ENCODE measurements at places on chromosomes 2 and 18.
A peak's percentile ranks its signal among the peaks of the same experiment; 100 is the strongest.

DNA sequence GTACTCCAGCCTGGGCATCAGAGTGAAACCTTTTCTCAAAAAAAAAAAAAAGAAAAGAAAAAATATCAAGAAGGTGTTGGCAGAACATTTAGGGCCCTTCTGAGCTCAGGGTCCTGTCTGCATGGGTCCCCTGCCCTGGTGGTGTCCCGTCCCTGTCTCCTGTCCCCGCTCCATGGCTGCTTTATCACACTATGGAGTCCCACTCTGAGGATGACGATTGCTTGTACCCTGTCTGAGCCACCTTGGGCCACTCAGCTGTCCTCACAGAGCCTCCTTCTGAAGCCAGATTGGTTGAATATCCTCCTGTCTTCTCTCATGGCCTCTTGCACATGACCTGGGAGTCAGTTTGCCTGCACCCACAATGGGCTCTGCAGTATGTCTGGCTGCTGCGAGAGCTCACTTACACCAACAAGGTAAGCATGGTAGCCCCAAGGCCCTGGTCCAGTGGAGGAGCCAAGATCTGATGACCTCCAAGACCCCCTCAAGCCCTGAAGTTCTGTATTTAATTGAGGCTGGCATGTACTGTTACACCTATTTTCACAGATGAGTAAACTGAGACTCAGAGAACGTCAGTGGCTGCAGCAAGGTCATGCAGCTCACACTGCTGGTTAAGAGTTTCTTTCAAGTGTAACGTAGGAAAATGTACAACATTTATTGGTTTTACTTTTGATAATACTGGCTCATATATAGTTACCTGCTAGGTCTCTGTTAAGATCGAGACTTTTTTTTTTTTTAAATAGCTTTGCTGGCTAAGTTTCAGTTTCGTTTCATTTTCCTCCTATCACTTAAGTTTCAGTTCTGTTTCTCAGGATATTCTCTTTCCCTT is 16.9 kb upstream of the ZCCHC2 start:
- DNase-seq = peak; percentile 32

DNA sequence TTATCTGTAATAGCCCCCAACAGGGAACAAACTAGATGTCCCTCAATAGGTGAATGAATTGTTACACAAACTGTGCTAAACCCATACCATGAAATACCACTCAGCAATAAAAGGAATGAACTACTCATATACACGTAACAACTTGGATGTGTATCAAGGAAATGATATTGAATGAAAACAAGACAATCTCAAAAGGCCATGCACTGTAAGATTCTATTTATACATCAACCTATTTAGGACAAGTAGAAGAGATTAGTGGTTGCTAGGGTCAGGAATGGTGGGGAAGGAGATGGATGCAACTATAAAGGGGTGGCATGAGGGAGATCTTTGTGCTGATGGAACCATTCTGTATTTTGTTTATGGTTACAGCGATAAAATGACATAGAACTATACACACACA is 47.1 kb downstream of the KANSL3 start:
- no peak for DNase-seq

- DNase-seq = peak; percentile 7
These were observed 1.4 kb downstream of the RAB1A start for GRCh38 chr2:65128297-65129190.

GRCh38 chr2:150698016-150698661 is 210.7 kb upstream of the RND3 start:
- DNase-seq = no peak

GRCh38 chr2:58369594-58369993 is 128.5 kb upstream of the FANCL start:
- DNase-seq = no peak

GRCh38 chr2:8189316-8189715 is 492.5 kb upstream of the ID2 start:
- no peak for DNase-seq

GRCh38 chr2:26633993-26634595 is 7.1 kb downstream of the CIB4 start:
- no peak for DNase-seq

GRCh38 chr2:226121046-226121738 is 678.4 kb downstream of the IRS1 start:
- DNase-seq = no peak

DNA sequence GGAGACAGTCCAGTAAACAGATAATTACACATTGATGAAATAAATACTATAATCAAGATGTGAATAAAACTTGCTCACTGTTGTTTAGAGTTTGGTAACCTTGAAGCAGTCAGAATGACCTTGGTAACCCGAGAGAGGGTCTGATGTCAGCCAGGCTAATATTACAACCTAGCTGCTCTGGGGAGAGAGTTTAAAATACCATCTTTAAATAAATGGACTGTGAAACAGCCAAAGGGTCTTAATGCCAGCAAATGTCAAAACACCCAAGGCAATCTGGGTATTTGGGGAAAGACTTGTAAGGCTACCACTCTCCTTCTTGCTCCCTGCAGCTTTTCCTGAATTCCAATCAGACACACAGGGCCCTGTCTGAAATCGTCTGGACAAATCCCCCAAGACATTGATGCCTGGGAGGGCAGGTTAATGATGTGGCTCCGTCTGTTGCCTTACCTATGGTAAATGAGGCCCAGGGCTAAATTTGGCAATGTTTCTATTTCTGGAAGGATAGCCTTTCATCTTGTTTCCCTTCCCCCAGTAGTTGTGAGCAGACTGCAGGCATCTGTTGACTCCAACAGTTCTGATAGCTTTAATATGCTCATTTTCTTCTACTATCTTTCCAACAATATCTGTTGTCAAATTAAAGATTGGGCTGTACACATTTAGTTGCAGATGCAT is 43.0 kb upstream of the ITGB6 start:
- DNase-seq = no peak

DNA sequence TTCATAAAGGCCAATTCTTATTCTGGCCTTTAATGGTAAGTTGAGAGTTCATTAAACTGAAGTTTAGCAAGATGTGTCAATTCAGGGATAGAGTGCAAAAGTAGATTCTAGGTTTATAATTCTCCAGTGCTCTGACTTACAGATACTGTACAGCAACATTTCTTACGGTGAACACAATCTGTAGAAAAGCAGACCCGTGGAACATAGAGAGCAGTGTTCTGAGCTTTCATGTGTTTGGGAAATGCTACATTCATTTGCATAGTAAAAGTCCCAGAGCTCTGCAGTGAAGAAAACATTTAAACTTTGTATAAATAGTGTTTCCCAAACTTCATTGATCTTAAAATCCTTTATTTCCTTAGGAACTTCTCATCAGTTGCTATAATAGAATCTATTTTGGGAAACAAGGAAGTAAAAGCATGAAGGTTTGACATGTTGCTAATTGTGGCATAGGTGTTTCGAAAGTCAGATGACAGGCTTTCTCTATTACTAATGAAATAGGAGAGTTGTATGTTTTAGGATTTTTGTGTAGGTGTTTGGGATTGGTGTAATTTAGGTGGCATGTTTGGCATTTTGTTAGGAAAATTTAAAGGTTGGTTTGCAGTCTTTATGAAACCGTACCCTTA is 138.2 kb downstream of the ASXL3 start:
- no peak for DNase-seq

DNA sequence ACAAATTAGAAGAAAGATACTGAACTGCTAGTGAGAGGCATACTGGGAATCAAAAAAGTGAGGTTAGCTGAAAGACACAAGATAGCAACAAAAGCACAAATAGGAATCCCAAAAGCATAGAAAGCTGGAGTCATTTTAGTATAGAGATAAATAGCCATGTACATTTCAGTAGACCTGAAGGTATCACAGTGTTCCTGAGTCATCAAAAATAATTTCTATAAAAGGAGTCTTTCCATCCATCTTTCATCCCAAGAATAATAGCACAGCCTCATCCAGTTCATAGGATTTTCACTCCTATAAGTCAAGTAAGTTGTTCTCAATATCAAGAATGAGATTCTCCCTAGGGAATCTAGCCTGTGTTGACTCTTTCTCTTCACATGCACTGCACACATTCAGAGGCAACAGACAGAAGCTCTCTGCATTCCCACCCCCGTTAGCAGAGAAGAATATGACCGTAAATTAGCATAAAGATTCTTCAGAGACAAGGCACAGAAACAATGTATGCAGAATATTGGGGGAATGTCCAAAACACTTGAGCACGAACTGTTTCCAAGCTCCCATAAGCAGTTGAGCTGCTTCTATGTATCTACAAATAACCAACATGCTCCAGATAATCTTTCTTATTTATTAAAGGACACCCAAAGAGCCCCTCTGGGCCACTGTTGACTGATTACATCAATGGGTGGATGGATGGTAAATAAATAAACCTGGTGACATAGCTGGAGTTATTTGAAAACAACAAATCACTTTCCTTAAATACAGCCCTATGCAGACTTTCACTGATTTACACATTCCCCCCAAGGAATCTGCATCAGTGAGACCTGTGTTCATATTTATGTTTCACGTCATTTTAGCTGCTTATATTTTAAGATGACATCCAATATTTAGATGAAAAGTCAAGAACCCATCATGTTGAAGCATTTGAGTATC is 174.5 kb upstream of the PKDCC start:
- DNase-seq = no peak
